HepG2 (cell line): ENCODE measurements at places on chromosomes 16 and 17. TPM values are rescaled to one million over a fixed set of nuclear protein-coding genes. Genes with fewer than 3 reads are reported as not detected.

- no peak for DNase-seq
Observed at GRCh38 chr16:67356396-67356795, 29.8 kb downstream of the LRRC36 start.

The CDRT15 gene
- total RNA-seq: not detected in 2 replicates

DNA sequence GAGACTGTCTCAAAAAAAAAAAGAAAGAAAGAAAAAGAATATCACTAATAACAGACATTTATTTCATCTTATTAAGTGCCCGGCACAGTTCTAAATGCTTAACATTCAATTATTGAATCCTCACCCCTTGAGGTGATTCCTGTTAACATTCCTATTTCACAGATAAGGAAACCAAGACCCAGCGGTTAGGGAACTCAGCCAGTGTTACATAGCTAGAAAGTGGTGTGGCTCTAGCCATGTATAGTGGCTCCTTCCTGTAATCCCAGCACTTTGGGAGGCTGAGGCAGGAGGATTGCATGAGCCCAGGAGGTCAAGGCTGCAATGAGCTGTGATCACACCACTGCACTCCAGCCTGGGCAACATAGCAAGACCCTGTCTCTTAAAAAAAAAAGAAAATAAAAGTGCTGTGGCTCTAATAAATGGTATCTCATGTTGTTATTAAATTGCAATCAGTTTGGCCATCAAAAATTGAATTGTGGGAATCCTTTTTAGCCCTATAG, 28.1 kb downstream of the ZNRF1 start:
- DNase-seq: no peak

- DNase-seq: no peak
Observed at GRCh38 chr16:72404299-72404698, 232.3 kb upstream of the PMFBP1 start.

DNA sequence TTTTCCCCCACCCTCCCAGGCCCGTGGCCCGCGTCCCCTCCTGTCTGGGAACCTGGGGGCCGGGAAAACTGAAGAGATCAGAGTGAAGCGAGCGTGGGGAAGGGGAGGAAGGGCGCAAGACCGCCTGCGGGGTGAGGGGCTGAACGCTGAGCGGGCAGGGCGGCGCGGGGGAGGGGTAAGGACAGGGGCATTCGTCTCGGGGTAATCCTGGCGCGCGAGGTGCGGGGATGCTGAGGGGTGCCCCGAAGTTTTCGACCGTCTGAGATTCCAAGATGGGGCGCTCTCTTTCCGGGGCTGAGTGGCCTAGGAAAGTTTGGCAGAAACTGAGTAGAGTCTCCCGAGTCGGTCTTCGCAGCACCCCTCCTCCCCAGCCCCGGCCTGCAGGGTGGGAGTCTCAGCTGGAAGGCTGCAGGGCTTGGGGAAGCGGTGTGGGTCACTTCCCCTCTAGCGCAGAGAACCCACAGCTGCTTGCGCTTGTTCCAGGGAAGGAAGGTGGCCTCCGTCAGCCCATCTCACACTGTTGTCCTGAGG, 555 bp downstream of the TTYH2 start:
- no peak for DNase-seq

DNA sequence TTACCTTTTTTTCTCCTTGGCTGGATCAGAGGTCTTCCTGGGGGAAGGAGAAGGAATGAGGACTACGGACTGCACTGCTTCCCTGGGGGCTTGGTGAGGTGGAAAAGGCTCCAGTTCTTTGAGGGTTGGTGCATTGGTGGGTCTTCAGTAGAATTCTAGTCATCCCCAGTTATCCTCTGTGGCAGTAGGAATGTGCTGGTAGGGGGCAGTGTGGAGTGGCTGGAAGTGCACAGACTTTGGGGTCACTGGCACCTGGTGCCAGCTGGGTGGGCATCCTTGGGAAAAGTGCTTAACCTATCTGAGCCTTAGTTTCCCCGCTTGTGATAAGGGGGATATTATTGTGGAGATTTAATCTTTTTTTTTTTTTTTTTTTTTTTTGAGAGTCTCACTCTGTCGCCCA, 6.3 kb downstream of the TAC4 start:
- no peak for DNase-seq

- DNase-seq: no peak
Observed at GRCh38 chr16:22634954-22635353, 124.3 kb downstream of the NPIPB5 start.

The TM4SF5 gene
- total RNA-seq: 15.6 and 30.1 TPM in 2 replicates

DNA sequence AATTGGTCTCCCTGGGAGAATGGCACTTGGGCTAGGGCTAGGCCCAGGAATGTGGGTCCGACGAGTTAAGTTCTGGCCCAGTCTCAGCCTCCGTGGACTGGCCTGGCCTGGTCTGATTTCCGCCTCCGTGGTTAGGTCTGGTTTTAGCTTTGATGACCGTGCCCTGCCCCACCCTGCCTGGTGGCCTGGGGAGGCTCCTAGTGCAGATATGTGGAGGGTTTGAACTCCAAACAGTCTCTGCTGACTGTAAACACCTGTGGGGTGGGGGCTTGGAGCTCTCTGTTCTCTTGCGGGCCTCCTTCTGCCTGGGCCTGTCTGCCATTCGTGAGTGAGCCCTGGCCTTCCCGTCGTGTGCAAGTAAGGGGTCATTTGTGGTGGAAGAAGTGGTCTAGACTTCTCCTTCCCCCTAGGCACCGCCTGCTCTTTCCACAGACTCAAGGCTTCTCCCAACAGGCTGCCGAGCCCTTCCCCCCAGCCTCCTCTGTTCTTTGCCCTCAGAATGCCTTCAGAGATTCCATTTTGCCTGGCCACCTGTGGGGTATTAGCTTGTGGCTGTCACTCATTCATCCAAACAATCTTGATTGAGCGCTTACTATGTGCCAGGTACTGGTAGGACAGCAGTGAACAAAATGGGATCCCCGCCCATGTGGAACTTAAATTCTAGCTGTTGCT, 1.6 kb downstream of the ATP6V0C start:
- DNase-seq: no peak

DNA sequence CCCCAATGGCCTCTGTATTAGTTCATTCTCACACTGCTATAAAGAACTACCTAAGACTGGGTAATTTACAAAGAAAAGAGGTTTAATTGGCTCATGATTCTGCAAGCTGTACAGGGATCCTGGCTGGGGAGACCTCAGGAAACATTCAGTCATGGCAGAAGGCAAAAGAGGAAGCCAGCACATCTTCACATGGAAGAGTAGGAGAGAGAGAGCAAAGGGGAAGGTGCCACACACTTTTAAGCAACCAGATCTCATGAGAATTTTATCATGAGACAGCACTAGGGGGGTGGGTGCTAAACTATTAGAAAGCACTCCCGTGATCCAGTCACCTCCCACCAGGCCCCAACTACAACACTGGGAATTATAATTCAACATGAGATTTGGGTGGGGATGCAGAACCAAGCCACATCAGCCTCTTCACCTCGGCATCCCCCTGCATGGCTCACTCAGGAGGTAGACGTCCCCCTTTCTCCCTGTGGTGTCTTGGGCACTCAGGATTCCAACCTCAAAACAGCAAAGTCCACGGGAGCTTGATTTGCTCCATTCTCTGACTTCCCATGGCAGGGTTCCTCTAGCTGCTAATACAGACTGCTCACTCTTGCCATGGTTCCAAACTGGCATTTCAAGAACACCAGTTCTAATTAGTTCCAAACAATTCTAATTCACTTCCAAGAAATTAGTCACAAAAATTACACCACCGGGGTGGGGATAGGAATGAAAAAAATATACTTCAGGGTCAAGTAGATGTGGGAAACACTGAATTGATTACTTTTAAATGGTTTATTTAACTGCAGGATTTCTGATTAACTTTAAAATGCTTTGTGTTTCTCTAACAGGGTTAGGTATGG, 203.8 kb upstream of the HSBP1 start:
- no peak for DNase-seq

The HEATR9 gene
- not detected in 2 replicates for total RNA-seq

- no peak for DNase-seq
Observed at GRCh38 chr16:22265351-22265750, 31.9 kb upstream of the POLR3E start.

The GPR142 gene
- total RNA-seq: not detected in 2 replicates

The SPATA22 gene
- not detected in 2 replicates for total RNA-seq

The HS3ST2 gene
- not detected in 2 replicates for total RNA-seq

The CLDN6 gene
- 2.7 and 7.6 TPM in 2 replicates for total RNA-seq

The STH gene
- total RNA-seq: not detected in 2 replicates

The C1QL1 gene
- total RNA-seq: 0.11 TPM in 1 of 2 replicates, not detected in the other

The BIRC5 gene
- 135 and 167 TPM in 2 replicates for total RNA-seq

DNA sequence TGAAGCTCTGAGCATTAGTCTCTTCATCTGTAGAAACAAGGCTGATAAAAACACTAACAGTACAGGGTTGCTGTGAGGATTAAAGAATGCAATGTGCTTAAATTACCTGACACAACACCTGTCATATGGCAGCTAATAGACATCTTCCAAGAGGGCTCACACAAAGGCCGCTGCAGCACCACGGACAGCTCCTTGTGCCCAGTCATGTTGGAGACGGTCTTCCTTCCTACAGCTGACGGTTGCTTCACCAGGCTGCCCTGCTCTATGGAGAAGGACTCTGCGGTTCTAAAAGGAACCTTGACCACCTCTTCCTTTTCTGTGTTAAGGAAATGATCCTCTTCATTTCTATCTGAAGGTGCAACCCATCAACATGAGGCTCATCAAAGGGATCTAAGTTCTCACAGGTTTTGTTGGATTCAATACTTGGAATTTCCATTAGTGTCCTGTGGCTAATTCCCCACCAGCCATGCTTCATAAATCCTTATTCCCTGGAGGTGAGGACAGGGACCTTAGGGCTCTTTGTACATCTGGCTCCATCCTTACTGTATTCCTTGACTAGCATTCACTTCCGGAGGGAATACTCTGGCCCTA, 138.9 kb upstream of the CES5A start:
- peak; percentile 45 for DNase-seq

The ABCC11 gene
- total RNA-seq: 1.0 and 1.2 TPM in 2 replicates

GRCh38 chr16:80296034-80296433, 244.8 kb upstream of the DYNLRB2 start:
- no peak for DNase-seq

DNA sequence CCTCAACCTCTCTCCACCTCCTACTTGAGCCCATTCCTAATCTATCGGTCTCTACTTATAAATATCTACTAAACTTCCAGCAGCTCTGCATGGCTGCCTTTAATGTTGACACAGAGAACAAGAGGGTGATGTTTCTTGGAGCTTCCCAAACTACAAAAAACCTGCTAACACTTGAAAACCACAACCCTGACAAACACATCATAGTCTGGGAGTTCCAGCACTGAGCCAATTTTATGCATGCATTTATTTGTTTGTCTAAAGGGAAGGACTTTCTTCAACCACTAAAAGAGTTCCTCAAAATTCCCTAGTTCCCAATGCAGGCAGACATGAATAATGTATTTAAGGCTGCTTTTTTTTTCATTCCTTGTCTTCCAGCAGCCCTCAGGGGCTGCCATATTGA, 331.8 kb upstream of the XYLT1 start:
- DNase-seq: no peak

- DNase-seq: peak; percentile 41
Observed at GRCh38 chr17:32486701-32487472, at the start of gene CDK5R1. TSS of gene CDK5R1 (plus strand) at chr17:32486993. CDS start at chr17:32487621, 628 bp downstream.

The FA2H gene
- not detected in 2 replicates for total RNA-seq

- DNase-seq: peak; percentile 92
Observed at GRCh38 chr16:1331712-1332617, 1.5 kb upstream of the BAIAP3 start.

- DNase-seq: no peak
Observed at GRCh38 chr17:81716674-81716996, 4.6 kb downstream of the SLC25A10 start.

GRCh38 chr17:46163316-46163715, 29.9 kb downstream of the KANSL1 start:
- no peak for DNase-seq

The EPN3 gene
- total RNA-seq: 0.41 and 0.95 TPM in 2 replicates

GRCh38 chr17:28405632-28406472, at the start of gene SLC46A1:
TSS of gene SLC46A1 (minus strand) at chr17:28406212. CDS start at chr17:28406114, 98 bp downstream.
- DNase-seq: peak; percentile 28

- DNase-seq: no peak
Observed at GRCh38 chr16:30472328-30472942, at the start of gene ITGAL. TSS of gene ITGAL (plus strand) at chr16:30472742. CDS start at chr16:30472838, 96 bp downstream.

The LHX1 gene
- not detected in 2 replicates for total RNA-seq

- peak; percentile 65 for DNase-seq
Observed at GRCh38 chr17:8060274-8060673, 21.4 kb downstream of the ALOX15B start.

- DNase-seq: no peak
Observed at GRCh38 chr16:81335669-81336068, 20.9 kb downstream of the GAN start.

- DNase-seq: no peak
Observed at GRCh38 chr16:67165121-67166078, 855 bp downstream of the HSF4 start.

- DNase-seq: peak; percentile 67
Observed at GRCh38 chr17:36602924-36603384, 1.6 kb downstream of the MRM1 start.

DNA sequence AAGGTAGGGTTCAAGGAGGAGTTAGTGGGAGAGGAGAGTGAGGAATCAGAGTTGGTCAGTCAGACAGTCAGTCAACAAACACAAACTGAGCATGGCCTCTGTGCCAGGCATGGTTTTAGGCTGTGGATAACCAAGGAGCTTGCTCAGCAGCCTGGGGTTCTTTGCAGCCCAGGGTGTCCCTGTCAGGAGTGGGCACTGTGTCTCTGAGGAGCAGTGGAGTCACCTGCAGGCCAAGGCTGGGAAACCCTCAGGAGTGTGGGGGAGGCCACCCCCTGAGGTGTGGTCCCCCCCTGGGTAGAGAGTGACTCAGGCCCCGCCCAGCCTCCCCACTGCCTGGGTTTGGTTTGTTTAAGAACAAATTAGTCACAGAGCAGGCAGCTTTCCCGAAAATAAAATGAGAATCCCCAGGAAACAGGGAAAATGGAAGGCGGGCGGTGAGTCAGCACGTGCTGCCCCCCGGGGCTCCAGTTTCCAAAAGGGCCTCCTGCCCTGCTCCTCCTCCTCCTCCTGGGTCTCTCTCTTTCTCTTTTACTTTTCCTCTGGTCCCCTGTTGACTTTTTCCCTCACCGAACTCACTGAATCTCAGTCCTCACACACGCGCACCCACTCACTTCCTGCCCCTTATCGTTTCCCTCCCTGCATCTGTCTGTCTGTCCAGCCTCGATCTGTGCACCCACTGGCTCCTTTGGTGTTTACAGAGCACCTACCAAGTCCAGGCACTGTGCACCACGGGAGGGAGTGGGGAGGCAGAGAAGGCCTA, 44.3 kb downstream of the SOCS3 start:
- DNase-seq: peak; percentile 45

- DNase-seq: peak; percentile 40
Observed at GRCh38 chr17:66930933-66931332, 33.6 kb upstream of the CACNG4 start.

The KCTD11 gene
- total RNA-seq: 1.3 and 1.6 TPM in 2 replicates
